ENCODE measurements at places on chromosomes 4 and X.

GRCh38 chr4:16449406-16449805, 223.1 kb upstream of the TAPT1 start:
- DNase-seq: no peak

- DNase-seq: no peak
Observed at GRCh38 chrX:113133316-113133715, 292.7 kb upstream of the AMOT start.

- no peak for DNase-seq
Observed at GRCh38 chr4:26235500-26235899, 85.3 kb upstream of the RBPJ start.

GRCh38 chrX:15815779-15816437, 25.6 kb downstream of the ZRSR2 start:
- DNase-seq: no peak

DNA sequence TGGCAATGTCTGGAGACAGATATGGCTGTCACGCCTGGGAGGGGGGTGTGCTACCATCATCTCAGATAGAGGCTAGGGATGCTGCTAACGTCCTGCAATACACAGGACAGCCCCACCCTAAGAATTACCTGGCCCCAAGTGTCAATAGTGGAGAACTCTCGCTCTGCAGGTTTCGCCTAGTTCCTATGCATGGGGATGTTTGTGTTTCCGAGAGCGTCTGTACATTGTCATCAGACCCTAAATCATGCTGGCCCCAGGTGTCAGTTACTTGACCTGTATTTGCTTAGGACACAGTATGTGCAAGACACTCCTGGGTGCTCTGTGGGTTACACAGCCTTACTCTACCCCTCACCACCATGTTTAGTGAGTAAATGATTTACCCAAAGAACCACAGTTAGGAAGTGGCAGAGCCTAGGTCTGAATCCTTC, 90.8 kb downstream of the AFF1 start:
- no peak for DNase-seq

- DNase-seq: no peak
Observed at GRCh38 chr4:10879411-10880110, 195.0 kb upstream of the CLNK start.

DNA sequence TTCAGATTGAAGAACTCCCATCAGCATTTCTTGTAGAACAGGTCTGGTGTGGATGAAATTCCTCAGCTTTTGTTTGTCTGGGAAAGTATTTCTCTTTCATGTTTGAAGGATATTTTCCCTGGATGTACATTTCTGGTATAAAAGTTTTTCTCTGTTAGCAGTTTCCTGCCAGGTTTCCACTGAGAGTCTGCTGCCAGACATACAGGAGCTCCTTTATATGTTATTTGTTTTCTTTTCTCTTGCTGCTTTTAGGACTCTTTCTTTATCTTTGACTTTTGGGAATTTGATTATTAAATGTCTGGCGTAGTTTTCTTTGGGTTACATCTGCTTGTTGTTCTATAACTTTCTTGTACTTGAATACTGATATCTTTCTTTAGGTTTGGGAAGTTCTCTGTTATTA, 486.5 kb downstream of the ARAP2 start:
- no peak for DNase-seq

DNA sequence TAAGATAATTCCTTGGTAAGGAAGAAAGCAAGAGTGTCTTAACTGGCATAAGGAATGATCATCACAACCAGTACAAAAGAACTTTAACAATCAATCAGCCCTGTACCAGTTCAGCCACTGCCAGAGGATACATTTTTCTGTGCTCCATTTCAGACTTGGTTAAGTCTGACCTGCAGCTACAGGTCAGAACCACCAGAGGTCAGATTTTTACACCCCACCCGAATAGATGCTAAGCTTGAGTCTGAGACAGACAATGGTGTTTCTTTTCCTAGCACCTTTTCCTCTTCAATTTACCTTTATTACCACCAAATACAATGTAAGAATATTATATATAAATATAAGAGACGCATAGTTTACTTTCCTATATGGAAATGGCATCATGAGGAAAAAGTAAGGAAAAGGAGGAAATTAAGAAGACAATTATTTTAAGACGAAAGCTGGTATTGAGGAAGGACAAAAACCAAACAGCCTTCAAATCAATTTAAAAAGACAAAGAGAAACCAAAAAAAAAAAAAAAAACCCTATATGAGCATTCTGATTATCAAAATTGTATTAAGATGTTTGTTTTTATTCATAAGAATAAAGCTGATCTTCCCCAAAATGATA, 215.3 kb upstream of the TTC29 start:
- DNase-seq: no peak

DNA sequence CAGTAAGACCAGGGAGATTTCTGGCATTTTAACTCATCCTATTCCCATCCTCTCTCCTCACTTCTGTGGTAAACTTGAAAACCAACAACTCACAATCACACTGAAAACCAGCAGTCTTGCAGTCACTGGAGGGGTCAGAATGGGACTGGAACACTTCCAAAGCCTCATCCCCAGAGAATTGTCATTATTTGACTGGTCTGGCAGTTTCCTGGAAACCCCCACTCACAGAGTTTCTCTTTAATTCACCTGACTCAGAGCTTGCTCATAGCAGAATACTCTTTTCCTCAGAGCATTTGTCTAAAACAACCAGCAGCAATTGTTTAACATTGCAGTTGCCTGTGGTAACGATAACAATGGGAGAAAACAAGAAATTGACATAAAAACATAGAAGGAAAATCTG, 7.3 kb upstream of the RAB9B start:
- DNase-seq: no peak

DNA sequence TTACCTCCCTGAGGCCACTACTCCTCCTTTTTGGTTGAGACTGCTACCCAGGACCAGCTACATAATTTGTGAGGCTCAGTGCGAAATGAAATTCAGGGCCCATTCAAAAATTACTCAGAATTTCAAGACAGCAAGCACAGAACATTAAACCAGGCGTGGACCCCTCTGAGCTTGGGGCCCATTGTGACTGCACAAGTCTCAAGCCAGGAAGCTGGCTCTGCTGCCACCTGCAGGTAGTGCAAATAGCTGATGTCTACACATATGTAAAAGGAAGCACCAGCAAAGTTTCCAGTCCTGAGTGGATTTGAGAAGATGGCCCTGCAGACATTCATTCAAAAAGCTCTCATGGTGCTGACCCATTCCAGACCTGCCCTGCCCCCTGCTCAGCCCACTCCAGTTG, 213.4 kb upstream of the LNX1 start:
- DNase-seq: no peak
